ENCODE measurements at places on chromosomes 12 and 14. TPM values are rescaled to one million over a fixed set of nuclear protein-coding genes. Genes with fewer than 3 reads are reported as not detected.

Gene SSTR1
- total RNA-seq, result not detected

DNA sequence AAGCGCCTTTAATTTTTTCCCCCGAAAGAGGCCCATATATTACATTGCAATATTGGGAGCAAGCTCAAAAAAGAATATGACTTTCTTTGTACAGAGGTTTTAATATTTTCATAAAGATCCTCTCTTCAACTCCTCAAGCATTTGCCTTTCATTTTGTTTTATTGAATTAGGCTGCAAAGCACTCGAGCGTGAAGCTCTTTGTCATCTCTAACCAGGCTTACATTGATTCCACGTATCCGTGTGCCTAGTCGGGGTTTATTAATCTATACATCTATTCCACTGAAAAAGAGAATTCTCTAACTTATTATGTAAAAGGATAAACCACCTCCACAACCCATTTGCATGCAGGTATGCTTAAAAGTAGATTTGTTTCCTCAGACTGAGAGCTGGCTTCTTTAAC, 234.8 kb upstream of the TMPO start:
- DNase-seq, result no peak

DNA sequence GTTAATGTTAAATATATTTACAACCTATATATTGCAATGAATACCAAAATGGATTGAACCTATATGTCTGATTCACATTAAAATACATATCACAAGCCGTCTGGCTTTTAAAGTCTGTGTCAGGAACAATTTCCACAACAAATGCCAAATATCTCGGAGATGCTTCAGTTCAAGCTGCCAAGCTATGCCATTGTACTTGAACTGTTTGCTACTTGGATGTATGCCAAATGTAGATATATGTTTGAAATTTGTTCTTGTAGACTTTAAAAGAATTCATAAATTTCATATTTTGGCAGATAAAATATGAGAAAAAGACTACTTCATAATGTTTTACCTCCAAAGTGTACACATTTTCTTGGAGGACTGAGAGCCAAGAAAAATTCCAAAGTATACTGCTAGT, 37.0 kb downstream of the WASHC3 start:
- DNase-seq, result no peak

Gene RD3L
- total RNA-seq, result not detected

- no peak for DNase-seq
Observed at GRCh38 chr14:92557544-92557912, 43.9 kb downstream of the RIN3 start.

DNA sequence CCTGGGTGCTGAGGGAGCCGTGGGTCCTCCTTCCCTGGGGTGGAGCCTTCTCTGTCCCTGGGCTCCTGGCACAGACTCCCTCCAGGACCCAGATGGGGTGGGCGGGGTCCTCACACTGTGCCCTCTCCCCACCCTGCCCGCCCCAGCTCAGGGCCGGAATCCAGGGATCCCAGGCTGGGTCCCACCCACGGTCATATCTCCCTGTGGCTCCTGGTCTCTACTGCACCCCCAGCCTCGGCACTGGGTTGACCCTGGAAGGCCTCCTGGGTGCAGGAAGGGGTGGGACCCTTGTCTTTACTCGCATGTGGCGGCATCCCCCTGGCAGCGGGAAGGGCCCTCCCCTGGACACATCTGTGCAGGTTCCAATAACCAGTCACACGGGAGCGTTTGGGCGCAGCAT, 75.8 kb upstream of the EIF5 start:
- DNase-seq, result no peak

Gene CAPZA3
- total RNA-seq, result not detected

GRCh38 chr14:104390941-104391901, 188.3 kb upstream of the C14orf180 start:
- no peak for DNase-seq

GRCh38 chr12:94146166-94146936, 2.0 kb upstream of the PLXNC1 start:
- no peak for DNase-seq

Gene RNASE3
- not detected for total RNA-seq

DNA sequence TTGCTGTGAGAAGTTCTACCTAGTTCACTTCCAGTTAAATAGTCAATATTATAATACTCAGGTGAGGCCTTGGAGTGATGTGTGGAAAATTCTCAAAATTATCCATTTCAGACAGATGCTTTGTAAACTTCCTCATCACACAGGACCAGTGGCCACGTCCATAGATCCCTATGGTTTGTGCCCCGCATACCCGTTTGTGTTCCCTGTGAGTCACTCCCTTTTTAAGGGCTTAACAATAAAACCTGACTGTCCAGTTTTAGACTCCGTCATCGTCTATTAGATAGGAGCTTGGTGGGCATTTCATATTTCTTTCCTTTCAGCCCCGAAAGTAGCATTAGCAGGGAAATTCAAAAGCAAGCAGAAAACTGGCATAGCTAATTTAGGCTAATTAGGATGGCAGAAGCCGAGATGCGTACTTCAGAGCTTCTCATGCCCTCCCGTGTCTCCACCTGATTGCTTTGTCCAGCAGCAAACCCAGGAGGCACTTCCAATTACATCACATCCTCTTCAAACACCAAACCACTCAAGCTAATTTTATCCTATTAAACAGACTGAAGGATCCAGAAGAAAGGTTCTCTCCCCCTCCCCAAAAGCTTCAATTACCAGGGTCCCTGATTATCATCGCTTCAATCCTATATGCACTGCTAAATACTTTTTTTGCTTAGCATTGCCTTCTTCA, 186.6 kb upstream of the OTX2 start:
- DNase-seq, result no peak

Gene RFLNA
- total RNA-seq, result not detected

- DNase-seq, result no peak
Observed at GRCh38 chr12:108930155-108930554, 50.3 kb downstream of the DAO start.

GRCh38 chr12:113159937-113160336, 10.4 kb downstream of the CFAP73 start:
- DNase-seq, result no peak

GRCh38 chr12:110790301-110790700, 47.6 kb upstream of the PPP1CC start:
- DNase-seq, result no peak

Gene PTPRO
- total RNA-seq, result 2.8 TPM

GRCh38 chr12:57547288-57548012, 458 bp upstream of the DCTN2 start:
- no peak for DNase-seq

DNA sequence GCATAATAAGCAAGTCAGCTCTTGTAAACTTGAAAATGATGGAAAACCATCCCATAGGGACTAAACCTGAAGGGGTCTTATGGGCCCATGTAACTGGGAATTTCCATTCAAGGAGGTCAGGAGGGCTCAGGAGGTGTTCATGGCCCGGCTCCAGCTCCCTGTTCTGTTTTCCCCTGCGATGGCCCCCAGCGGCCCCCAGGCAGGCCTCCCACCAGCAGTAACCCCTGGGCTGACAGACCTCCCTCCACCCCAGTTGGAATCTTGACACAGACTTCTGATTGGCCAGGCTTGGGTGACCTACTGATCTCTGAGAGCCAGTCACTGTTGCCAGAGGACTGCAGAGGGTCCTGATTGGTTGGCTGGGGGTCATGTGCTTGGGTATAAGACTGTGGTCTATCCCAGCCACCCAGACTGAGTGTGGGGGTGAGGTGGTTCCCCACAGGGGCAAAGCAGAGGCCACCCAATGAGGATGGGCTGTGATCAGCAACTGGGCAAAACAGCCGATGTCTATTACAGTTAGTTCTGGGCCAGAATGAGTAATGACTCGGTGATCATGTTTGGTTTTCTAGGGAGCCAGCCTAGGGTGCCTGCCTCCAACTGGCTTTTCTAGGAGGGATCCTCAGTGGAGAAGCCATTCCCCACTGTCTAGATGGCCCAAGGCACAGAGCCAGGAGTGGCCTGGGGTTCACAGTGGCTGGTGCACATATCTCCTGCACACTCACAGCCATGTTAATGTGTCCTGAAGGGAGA, 27.0 kb downstream of the RHOF start:
- no peak for DNase-seq

DNA sequence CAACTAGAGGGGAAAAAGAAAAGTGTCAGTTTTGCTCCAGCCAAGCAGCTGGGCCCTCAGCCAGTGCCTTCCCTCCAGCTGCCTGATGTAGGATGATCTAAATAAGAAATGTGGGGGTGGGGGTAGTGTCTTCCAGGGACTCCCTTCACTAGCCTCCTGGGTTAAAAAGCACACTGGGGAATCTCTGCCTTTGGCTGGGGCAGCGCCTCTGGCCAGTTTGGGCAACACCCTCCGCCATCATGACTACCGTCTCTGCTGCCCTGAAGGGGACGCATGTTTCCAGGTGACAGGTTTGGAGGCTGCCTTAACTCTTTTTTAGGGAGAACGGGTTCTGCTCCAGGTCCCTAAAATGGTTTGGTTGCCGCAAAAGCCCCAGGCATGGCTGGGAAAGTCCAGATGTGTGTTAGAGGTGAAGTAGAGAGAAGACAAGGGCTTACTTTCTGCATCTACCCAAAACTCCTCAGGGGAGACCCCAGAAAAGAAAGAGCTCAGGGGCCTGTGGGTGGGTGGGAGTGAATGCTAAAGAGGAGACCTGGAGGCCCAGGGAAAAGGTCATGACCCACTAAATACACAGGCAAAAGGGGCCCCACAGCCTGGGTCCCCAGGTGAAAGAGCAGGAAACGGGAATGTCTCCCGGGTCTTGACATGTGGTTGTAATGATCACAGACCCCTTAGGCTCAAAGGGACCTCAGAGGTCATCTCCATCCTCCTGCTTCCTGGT, 132.8 kb upstream of the CCND2 start:
- no peak for DNase-seq

Gene BBOF1
- total RNA-seq, result 2.4 TPM

GRCh38 chr14:90649083-90649482, 167.1 kb downstream of the TTC7B start:
- no peak for DNase-seq

- DNase-seq, result no peak
Observed at GRCh38 chr14:35196571-35196970, 74.2 kb downstream of the PRORP start.

GRCh38 chr12:57632073-57632957, 686 bp downstream of the B4GALNT1 start:
- peak; percentile 57 for DNase-seq

Gene TESPA1
- total RNA-seq, result 98.2 TPM

DNA sequence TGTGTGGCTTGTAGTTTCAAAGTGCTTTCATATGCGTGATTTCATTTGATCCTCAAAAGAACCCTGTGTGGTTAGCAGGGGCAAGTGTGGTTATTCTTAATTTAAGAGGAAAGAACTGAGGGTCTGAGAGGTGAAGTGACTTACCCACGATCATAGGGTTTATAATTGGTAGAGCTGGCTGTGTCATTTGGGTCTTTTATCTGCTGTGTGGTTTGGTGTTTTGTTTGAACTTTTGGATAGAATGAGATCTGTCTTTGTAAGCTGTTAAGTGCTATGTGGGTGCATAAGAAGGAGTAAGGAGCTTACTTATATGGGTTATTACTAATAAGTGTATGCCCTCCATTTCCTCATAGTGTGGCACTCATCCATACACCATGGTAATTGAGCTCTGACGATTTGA, 190.0 kb downstream of the CACNA1C start:
- DNase-seq, result no peak

Data from CD4-positive, alpha-beta T cell (primary cell).